ENCODE measurements at places on chromosomes 2 and 18.

- DNase-seq = no peak
Measured at GRCh38 chr2:102064679-102065674, 73.2 kb downstream of the IL1R2 start.

- DNase-seq = no peak
Measured at GRCh38 chr2:88818381-88818780, 126.9 kb downstream of the RPIA start.

GRCh38 chr2:108632332-108633160 is 86.7 kb upstream of the RANBP2 start:
- no peak for DNase-seq

DNA sequence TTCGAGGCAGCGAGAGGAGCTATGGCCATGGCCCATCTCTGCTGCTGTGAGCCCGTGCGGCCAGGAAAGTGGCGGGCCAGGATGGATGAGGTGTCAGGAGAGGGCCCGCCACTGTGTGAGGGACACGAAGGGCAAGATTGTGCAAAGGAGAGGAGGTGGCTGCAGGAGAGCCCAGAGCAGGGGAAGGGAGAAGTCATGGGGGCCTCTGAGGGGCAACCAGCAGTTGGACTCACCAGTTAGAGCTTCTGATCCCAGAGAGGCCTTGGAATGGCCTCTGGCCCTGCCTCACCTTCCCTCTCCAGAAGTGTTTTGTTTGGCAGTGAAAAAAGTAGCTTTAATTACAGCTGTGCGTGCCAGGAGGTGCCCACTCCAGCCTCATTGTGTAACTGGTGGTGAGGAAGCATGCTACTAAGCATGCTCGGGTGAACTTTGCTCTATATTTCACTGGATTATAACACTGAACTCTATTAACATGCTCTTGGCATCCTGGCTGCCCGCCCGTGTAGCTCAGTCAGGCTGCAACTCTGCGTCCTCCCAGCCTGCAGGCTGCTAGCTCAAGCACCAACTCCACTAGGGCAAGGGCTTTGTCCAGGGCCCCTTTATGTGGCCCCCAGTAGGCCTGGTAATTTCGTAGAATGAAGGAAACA is 34.2 kb downstream of the IMPA2 start:
- DNase-seq = no peak
